Trophoblast cell (in vitro differentiated cells and primary cell): ENCODE measurements at places on chromosomes 11 and 22.
A peak's percentile ranks its signal among the peaks of the same experiment; 100 is the strongest.

DNA sequence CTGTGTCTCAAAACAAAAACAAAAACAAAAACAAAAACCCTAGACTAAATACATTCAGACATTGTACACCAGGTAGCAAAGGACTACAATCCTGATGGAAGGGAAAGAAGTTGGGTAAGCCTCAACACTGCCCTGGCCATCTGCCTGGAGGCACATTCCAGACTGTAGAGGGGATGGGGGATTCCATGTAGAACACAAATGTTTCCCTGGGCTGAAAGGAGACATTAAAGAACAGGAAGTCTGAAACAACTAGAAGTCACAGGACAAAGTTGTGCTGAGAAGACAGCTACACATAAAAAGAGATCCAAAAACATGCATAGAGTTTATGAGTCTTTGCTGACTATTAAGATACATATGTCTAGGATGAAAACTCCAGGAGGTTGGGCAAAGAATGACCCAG is 83.9 kb downstream of the RRAS2 start:
- DNase-seq = peak; percentile 58

DNA sequence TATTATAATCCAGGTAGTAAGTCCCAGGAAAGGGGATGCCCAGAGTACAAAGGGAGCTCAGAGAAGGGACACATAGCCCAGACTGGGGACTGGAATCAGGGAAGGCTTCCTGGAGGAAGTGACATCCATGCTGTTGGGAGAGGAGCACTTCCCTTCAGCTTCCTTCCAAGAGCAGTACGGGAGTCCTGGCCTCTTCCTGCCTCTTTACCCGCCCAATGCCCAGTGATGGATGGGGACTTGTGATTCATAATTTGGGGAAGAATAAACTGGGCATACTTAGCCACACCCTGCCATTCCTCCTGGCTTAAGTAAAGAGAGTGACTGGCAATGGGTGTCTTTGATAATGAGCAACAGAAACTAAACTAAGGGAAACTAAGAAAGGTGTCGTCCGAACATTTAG is 11.5 kb downstream of the C11orf91 start:
- DNase-seq = no peak

DNA sequence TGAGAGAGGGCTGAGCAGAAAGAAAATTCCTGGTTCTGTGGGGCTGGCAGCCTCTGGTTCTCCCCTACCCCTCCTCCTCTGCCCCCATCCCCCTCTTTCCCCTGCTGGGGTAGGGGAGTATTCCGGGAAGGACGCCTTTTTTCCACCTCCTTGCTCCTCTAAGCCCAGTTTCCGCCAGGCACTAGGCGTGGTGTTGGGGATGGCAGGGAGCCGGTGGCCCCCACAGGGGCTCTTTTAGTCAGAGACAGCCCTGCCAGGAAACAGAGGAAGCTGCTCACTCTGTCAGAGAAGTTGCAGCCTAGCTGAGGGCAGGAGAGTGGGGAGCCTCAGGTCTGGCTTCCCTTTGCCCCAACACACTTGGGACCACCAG is 15.6 kb upstream of the ARHGEF17 start:
- no peak for DNase-seq

DNA sequence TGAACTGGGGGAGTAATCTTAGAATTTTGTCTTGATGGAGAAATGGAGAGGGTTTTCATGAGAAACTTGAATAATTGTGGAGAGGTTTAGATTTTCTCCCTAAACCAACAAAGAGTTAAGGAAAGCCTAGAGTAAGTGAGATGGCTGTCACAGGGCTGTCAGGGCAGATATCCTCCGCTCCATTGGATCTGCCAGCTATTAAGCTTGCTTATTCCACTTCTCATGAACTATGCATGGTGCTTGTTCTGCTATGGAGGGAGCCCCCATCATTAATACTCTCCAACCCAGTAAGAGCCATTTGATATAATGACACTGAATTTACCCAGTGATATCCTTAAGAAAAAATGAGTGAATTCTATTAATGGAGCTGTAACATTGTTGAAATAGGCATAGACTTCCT is 342.8 kb upstream of the MTNR1B start:
- DNase-seq = no peak

DNA sequence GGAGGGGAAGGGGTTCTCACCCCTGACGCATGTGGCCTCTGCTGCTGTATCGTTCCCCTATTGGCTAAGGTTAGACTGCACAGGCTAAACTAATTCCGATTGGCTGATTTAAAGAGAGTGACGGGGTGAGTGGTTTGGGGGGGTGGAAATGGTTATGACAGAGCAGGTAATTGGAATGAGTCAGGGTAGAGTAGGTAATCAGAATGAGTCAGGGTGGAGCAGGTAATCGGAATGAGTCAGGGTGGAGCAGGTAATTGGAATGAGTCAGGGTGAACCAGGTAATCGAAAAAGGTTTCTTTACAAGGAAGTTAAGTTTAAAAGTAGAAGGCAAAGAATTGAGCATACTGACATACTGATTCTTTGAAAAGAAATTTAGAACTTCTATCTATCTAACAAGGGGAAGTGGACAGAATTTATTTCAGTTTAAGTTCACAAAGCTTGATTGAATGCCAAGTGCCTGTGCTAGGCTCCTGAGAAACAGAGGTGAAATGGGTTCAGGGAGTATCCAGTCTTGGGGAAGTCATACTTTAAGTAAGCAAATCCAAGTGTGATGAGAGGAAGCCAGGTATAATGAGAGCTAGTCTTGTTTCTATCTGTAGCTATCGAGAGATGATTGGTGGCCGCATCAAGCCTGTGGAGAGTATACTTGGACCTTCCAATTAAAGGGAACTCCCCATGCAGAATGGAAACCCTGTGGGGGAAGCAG is 58.0 kb downstream of the C11orf91 start:
- DNase-seq = no peak

- DNase-seq = no peak
Observed at GRCh38 chr11:3086114-3086513, 28.9 kb upstream of the CARS1 start.

DNA sequence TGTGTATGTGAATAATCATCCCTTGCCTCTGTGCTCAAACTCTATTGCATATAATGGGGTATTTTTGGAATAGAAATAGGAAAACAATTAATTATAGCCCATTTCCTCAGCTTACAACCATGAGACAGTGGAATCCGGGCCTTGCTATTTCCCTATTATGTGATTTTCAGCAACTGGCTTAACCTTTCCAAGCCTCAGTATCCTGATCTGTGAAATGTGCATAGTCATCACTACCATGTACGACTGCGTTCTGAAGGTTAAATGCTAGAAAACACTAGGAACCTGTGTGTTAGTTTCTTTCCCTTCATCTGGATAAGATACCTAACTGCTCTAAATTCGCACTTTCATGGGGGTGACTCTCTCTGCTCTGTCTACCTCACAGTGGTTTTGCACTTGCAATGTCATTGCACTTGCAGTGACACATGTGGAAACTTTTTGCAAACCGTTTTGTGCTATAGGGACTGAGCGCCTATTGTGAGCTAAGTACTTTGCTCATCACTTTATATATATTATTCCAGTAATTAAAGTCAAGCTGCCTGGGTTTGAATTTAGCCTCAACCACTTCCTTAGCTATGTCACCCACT is 48.3 kb downstream of the IRAG1 start:
- DNase-seq = no peak

- no peak for DNase-seq
Observed at GRCh38 chr11:6646071-6646470, 9.5 kb downstream of the DCHS1 start.

DNA sequence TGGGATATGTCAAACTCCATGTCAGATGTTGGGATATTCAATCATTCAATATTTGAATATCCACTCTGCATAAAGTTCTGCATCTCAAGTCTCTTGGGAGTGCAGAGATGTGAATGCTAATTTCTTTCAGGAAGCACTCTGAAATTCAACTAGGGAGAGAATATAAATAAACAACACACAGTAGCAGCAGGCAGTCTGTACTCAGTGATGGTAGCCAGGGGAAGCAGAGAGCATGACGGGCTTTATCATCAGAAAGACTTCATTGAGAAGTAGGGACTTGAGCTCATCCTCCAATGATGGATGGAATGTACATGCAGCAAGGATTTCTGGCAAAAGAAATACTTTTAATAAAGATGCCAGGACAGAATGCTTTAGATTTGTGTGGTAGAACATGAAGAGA is 9.8 kb upstream of the TEAD1 start:
- no peak for DNase-seq

- DNase-seq = no peak
Observed at GRCh38 chr22:48464246-48464645, 1363.4 kb downstream of the BRD1 start.

- DNase-seq = no peak
Observed at GRCh38 chr11:22430141-22430541, 92.0 kb downstream of the SLC17A6 start.

DNA sequence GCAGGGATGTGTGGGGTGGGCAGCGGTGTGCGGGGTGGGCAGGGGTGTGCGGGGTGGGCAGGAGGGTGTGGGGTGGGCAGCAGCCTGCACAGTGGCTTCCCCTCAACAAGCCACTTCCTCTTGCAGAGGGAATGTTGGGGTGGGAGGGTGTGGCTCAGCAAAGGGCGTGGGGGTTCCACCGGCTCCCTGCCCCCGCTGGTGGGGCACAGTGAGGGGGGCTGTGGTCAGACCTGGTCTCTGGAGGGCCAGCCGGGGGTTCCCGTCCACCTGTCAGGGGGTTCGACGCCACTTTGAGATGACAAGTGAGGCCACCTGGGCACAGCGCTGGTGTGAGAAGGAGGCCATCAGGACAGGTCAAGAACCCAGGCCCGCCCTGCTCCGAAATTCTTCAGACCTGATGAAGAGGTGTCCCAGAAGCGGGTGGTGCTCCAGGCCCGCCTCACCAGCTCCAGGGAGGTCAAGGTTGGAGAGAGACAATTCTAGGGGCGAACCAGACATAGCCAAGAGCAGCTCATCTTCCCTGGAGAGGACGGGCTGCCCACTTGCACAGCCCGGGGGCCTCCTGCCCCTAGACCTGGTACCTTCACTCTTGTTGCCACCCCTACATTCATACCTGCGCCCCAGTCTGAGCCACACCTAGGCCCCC is 1.3 kb downstream of the C11orf21 start:
- DNase-seq = no peak
